Sigmoid colon (tissue), 7 donors: ENCODE measurements at places on chromosomes 7 and 10. TPM values are rescaled to one million over a fixed set of nuclear protein-coding genes. Genes with fewer than 3 reads are reported as not detected.

DNA sequence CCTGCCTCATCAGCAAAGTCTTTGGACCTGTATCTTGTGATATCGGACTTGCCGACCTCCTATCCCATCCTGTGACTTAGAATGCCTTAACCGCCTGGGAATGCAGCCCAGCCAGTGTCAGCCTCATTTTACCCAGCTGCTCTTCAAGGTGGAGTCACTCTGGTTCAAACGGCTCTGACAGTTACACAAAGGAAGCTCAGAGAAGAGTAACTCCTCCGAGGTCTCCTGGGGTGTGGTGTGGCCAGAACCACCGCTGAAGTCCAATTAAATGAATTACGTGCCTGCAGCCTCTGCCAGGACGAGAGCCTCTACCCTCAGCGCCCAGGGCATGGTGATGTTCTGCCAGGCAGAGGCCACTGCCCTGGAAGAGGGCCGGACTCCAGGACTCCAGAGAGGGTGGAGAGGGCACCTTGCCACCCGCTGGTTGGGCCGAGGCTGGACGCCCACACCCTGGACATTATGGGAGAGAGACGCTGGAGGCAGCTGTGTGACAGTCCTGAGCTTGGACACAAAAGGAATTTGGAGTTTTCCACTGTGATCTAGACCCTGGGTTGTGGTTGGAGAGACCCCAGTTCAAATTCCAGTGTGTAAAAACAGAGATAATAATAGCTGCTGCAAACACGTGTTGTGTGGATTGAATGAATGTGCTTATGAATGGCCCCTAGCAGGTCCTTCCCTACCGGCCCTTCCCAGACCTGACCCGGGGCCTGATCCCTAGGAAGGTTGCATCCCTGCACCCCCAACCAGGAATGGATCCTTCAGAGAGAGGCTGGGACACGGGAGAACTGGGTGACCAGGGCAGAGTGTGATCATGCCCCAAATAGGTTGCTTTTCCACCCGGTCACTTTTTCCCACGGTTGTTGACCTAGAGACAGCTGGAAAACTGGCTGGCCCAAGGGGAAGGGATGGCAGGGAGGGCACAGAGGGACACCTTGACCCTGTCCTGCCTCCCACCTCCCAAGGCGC, 37.8 kb upstream of the FZD9 start:
- no peaks in the 10 kb centered on the region for H3K27me3 ChIP-seq
- no peak overlapping the region for H3K4me3 ChIP-seq
- H3K4me1 ChIP-seq: no peaks in the 10 kb centered on the region

- DNase-seq: no peak
- H3K4me1 ChIP-seq: peaks cover 9% of the 10 kb centered on the region
- peak overlapping the region; percentile 10 for H3K27ac ChIP-seq
- no peaks in the 10 kb centered on the region for H3K36me3 ChIP-seq
- no peak overlapping the region for H3K4me3 ChIP-seq
Measured at GRCh38 chr7:47119261-47119865, 462.5 kb downstream of the TNS3 start.

- H3K4me3 ChIP-seq: no peak overlapping the region
- no peak overlapping the region for H3K27ac ChIP-seq
- H3K27me3 ChIP-seq: no peaks in the 10 kb centered on the region
- no peaks in the 10 kb centered on the region for H3K36me3 ChIP-seq
- H3K4me1 ChIP-seq: no peaks in the 10 kb centered on the region
- DNase-seq: no peak
Measured at GRCh38 chr10:114811862-114812261, 9.7 kb upstream of the FHIP2A start.

- no peak overlapping the region for H3K4me3 ChIP-seq
- no peak overlapping the region for H3K27ac ChIP-seq
- H3K4me1 ChIP-seq: peaks cover 12% of the 10 kb centered on the region
- H3K36me3 ChIP-seq: no peaks in the 10 kb centered on the region
- H3K27me3 ChIP-seq: peaks cover 59% of the 10 kb centered on the region
- DNase-seq: no peak
Measured at GRCh38 chr7:25858200-25858524, 293.8 kb upstream of the NFE2L3 start.

DNA sequence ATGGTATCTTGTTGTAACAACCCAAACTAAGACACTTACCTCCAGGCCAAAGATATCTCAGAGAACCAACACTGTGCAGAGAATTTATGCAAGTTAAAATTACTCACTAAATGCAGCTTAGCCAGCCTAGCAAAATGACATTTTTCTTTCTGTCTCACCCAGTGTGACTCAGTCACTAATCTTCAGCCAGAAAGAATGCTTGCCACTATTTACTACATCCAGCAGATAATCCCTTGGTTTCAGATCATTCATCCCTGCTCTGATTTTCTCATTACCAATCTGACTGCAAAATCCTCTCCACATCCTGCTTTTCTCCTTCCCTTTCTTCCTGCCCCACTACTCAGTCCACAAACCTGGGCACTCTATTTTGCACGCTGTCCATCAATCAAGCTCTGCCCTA, 93.5 kb upstream of the NEBL start:
- H3K4me3 ChIP-seq: no peak overlapping the region
- H3K27ac ChIP-seq: no peak overlapping the region
- no peaks in the 10 kb centered on the region for H3K36me3 ChIP-seq
- DNase-seq: no peak
- H3K4me1 ChIP-seq: no peaks in the 10 kb centered on the region

- no peak overlapping the region for H3K27ac ChIP-seq
- H3K36me3 ChIP-seq: no peaks in the 10 kb centered on the region
- H3K27me3 ChIP-seq: no peaks in the 10 kb centered on the region
- DNase-seq: no peak
- no peaks in the 10 kb centered on the region for H3K4me1 ChIP-seq
Measured at GRCh38 chr10:33819206-33819605, 484.7 kb upstream of the NRP1 start.

DNA sequence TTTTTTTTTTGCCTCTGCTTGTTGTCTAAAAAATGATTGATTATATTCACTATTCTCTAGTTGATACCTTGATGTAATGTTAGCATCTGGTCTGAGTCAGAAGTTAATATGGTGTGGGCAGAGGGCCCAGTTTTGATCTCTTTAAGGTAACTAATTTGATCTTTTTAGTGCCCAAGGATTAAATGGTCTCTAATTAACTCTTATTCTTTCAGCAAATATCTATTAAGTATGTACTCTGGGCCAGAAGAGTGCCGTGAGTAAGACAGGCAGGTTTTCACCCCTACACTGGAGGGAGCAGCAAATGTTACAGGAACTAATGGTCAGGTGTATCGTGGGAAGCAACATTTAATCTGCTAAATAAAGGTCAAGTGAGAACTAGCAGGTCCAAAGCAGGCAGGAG, 144.6 kb upstream of the COL1A2 start:
- no peak overlapping the region for H3K4me3 ChIP-seq
- H3K27ac ChIP-seq: no peak overlapping the region
- no peaks in the 10 kb centered on the region for H3K27me3 ChIP-seq
- no peak for DNase-seq

GRCh38 chr10:72893136-72893798, at the start of gene OIT3:
Gene OIT3 (plus strand): TSS chr10:72893739. CDS start chr10:72893799, 60 bp downstream.
- no peak within 1 kb of the TSS for H3K4me3 ChIP-seq
- no peaks in the 10 kb centered on the region for H3K27me3 ChIP-seq
- H3K36me3 ChIP-seq: no peaks in the 10 kb centered on the region
- no peak within 1 kb of the TSS for H3K27ac ChIP-seq

The PAPSS2 gene
- 8.2 TPM for total RNA-seq

GRCh38 chr10:17649836-17650235, 5.9 kb downstream of the STAM start:
- H3K4me1 ChIP-seq: peaks cover 64% of the 10 kb centered on the region
- no peaks in the 10 kb centered on the region for H3K36me3 ChIP-seq
- no peak overlapping the region for H3K27ac ChIP-seq
- H3K4me3 ChIP-seq: no peak overlapping the region

DNA sequence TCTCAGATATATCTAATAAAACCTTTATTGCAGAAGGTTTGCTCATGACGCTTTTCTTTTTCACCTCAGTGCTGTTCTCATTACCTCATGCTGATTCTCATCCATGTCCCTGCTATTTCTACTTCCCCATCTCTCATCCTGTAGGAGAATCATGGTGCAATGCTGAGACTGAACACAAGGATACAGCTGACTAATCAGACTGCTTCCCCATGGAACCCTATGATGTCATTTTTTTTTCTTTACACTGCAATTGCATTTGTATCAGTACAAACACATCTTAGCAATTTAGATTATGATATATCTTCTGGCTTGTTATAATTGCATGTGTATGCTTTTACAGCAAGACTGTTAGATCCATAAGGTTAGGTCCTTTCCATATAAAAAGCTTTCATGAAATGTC, 93.7 kb downstream of the SEMA3A start:
- no peaks in the 10 kb centered on the region for H3K27me3 ChIP-seq
- no peak overlapping the region for H3K4me3 ChIP-seq
- no peaks in the 10 kb centered on the region for H3K36me3 ChIP-seq
- H3K27ac ChIP-seq: no peak overlapping the region
- no peak for DNase-seq

The TRPV5 gene
- total RNA-seq: not detected

The GGCT gene
- 23.9 TPM for total RNA-seq

GRCh38 chr7:100157069-100157333, 1.5 kb downstream of the TRAPPC14 start:
- H3K36me3 ChIP-seq: peaks cover 18% of the 10 kb centered on the region
- DNase-seq: no peak
- no peaks in the 10 kb centered on the region for H3K27me3 ChIP-seq
- no peak overlapping the region for H3K4me3 ChIP-seq

DNA sequence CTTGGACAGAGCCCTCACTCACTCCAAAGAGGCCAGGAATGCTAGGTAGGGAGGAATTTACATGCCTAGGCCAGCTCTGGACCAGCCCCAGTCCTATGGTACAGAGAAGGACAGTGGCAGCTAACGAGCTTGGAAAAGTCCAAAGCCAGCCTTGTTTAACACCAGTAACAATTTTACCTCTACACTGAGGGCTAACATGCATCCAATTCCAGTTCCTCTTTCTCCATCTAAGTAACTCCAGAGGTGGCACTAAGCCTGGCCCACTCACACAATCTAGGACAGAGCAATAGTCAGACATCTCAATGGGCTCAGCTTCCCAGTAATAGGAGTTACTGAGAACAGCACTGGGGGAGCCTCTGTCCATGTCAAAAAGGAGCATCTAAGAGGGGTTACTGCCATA, 5.7 kb upstream of the LCOR start:
- no peaks in the 10 kb centered on the region for H3K4me1 ChIP-seq
- DNase-seq: no peak
- H3K36me3 ChIP-seq: no peaks in the 10 kb centered on the region
- no peak overlapping the region for H3K4me3 ChIP-seq
